ENCODE measurements at places on chromosomes 3 and 15. TPM values are rescaled to one million over a fixed set of nuclear protein-coding genes. Genes with fewer than 3 reads are reported as not detected.

Gene NR2E3
- not detected for total RNA-seq

Gene GOLGA8B
- total RNA-seq, result 59.3 TPM

Gene TXNRD3
- 5.5 TPM for total RNA-seq

Gene PLA2G4D
- total RNA-seq, result not detected

Gene CPEB1
- total RNA-seq, result 5.5 TPM

Gene SLCO2A1
- 3.6 TPM for total RNA-seq

Gene LOXL1
- 81.3 TPM for total RNA-seq

Gene LZTFL1
- 28.2 TPM for total RNA-seq

Gene IL17RC
- total RNA-seq, result 39.6 TPM

Gene FBXO40
- total RNA-seq, result under 0.01 TPM

Gene LMAN1L
- total RNA-seq, result not detected

Gene CTDSPL
- total RNA-seq, result 28.0 TPM

Gene CCDC39
- total RNA-seq, result 0.07 TPM

Gene EPHB3
- 1.5 TPM for total RNA-seq

Gene SLC26A6
- 54.2 TPM for total RNA-seq
